ENCODE measurements at places on chromosomes 5 and 9. TPM values are rescaled to one million over a fixed set of nuclear protein-coding genes. Genes with fewer than 3 reads are reported as not detected.

The NUDT12 gene
- polyA plus RNA-seq, result 5.7 TPM

The ANKRD31 gene
- polyA plus RNA-seq, result 0.01 TPM

The NR5A1 gene
- not detected for polyA plus RNA-seq

The RGS7BP gene
- polyA plus RNA-seq, result not detected

The LTC4S gene
- 0.80 TPM for polyA plus RNA-seq

The FOCAD gene
- 9.1 TPM for polyA plus RNA-seq

The MARCHF3 gene
- polyA plus RNA-seq, result 0.51 TPM

The IFNA13 gene
- polyA plus RNA-seq, result not detected

The IL31RA gene
- polyA plus RNA-seq, result 1.7 TPM

The FIBCD1 gene
- polyA plus RNA-seq, result 2.6 TPM

The SLC45A2 gene
- polyA plus RNA-seq, result not detected

The CDK9 gene
- polyA plus RNA-seq, result 52.9 TPM

The CORO2A gene
- polyA plus RNA-seq, result 12.9 TPM

The MRPS30 gene
- 34.3 TPM for polyA plus RNA-seq

The TICAM2 gene
- polyA plus RNA-seq, result 2.0 TPM

The CCDC192 gene
- not detected for polyA plus RNA-seq

The PLPPR1 gene
- not detected for polyA plus RNA-seq

The HTR1A gene
- not detected for polyA plus RNA-seq

The LCN15 gene
- not detected for polyA plus RNA-seq

The TEX53 gene
- polyA plus RNA-seq, result not detected

The SGCD gene
- polyA plus RNA-seq, result not detected

The F2R gene
- 12.5 TPM for polyA plus RNA-seq

The SPINK6 gene
- polyA plus RNA-seq, result 2.5 TPM

The SLC23A1 gene
- polyA plus RNA-seq, result not detected

All from foreskin keratinocyte (primary cell).